Inflammatory macrophage treated with lipopolysaccharide for 4 hours (primary cell): ENCODE measurements at places on chromosomes 4 and X.
A peak's percentile ranks its signal among the peaks of the same experiment; 100 is the strongest.

DNA sequence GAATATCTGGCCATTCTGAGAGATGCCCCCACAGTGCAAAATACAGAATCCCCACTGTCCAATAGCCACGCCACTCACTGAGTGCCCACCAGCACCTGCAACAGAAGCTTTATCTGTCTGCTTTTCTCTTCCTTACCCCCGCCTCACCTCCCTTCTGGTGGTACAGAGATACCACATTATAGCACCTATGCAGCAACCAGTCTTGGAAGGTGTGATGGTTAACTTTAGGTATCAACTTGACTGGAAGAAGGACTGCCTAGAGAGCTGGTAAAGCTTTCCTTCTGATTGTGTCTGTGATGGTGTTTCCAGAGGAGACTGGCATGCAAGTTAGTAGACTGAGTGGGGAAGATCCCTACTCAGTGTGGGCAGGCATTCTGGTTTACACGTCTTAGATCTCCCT is 61.8 kb upstream of the TXK start:
- no peak for DNase-seq

DNA sequence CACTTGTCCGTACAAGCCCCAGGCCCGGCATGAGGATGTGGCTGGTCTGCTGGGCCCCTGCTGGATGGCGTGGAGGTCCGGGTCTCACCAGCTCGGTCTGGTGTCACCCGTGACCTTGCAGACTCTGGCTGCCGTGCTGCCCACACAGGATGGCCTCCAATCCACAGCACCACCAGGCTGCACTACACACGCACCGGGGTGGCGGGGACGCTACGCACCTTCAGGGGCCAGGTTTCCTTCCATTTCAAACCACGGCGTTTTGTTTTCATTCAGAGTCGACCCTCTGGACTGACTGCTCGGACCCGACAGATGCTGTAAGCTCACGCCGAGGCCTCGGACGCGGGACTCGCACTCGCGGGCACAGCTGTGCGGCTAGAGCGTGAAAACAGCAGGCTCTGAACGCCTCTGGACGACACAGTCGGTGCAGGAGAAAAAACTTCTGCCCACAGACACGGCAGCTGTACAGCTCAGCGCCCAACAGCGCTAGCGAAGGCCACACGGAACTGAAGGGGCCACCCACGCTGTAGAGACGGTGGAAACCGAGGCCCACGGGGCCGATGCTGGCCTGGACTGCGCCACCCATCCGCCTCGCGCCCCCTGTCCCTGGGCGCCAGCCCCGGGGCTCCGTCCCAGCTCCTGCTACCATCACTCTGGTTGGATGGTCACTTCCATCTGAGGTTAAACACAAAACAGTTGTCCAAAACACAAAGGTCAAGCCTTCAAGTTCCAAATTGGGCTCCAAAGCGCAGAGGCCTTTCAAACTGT is 40.0 kb downstream of the FAM53A start:
- no peak for DNase-seq

DNA sequence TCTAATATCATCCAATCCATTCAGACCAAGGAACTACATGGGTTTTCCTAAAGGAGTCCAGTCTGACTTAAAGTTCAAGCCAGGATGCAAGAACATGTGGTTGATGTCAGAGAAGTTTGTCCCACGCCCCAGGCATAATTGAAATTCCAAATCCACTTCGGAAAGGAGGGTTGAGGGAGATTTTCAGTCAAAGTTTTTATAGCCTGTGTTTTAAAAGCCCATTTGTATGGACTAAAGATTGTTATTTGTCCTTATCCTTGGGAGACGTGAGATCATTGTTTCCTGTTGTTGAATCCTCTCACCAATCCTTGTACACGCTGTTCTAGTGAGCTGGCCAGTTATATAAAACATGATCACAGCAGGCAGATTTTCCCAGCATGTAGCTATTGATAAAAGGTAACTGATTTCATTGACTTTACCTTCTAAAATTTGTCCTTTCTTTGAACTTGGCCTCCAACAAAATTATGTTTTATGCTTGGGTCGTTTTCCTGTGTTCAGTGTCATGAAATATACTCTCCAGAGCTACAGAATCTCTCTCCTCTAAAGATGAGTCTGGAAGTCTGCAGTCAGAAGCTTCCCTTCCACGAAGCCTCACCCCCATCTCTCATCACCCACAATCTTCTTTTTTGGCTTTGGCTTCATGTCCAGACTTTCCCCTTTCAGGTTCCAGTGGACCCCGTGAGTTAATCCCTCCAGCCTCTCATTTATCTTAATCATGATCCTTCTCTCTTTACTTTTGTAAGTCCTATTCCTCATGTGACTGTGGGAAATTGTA is 92.9 kb downstream of the ATP10D start:
- DNase-seq: no peak

DNA sequence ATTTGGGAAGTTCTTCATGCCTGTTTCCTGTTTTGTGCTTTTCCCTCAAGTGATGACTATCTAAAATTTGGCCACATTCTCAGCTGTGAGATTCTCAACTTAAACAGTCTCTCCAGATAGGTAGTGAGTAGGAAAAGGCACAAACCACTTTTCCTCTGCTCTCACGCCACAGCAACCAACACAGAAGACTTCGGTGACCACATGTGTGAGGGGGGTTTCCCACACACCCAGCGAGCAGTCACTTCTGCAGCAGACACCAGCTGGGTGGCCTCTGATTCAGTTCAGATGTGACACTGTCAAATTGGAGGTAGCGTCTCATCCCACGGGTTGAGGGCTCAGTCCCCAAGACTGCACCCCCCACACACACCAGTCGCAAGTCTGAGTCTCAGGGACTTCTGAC is 25.1 kb upstream of the CLDN34 start:
- peak; percentile 27 for DNase-seq

DNA sequence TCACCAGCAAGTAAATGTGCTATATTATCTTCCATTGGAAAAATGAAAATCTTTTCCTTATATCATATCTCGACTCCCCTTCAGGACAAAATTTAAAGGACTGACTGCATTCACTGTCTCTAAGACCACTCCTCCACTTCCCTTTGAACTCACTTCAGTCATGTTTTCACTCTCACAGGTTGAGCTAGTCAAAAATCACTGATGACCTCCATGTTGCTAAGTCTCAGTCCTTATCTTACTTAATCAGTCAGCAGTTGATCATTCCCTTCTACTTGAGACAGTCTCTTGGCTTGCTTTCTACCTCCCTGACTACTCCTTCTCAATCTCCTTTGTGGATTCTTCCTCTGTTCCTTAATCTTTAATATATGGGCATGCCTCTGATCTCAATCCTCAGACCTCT is 117.0 kb upstream of the LSM6 start:
- DNase-seq: no peak

GRCh38 chrX:42195506-42195905 is 272.2 kb upstream of the CASK start:
- no peak for DNase-seq

GRCh38 chr4:146124023-146124680 is 51.4 kb upstream of the LSM6 start:
- DNase-seq: peak; percentile 38

- DNase-seq: peak; percentile 74
Measured at GRCh38 chr4:150078041-150078578, at the start of gene DCLK2. Gene DCLK2 (plus strand): TSS chr4:150078445. CDS start chr4:150079028, 583 bp downstream.

GRCh38 chr4:146232131-146232722 is 17.9 kb downstream of the REELD1 start:
- peak; percentile 65 for DNase-seq

- DNase-seq: no peak
Measured at GRCh38 chr4:3098346-3098745, 23.9 kb downstream of the HTT start.

DNA sequence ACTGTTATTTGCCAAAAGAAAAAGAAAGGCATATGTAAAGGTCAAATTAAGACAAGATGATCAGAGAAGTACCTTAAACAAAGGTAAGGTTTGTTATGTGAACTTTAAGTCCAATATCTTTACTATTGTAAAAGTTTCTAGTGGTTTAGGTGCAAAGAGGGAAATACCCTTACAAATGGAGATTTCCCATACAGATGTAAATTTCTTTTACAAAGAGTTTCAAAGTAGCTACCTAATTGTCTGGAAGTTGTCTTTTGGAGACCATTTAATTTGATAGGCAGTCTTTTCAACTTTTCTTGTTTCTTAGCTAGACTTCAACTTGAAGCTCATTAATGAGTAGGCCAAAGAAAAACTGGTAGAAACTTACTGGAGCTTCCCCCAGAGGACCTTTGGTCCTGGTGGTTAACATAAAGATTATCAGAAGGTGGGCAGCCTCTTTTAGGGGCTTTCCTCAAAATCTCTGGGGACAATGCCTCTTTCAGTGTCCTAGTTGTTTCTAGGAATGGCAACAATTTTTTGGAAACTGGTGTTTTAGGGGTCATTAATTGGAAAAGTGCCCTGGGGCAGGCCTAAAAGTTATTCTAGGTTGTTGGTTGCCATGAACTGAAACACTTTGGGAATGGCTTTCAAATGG is 297.3 kb downstream of the GUCY2F start:
- DNase-seq: no peak

- no peak for DNase-seq
Measured at GRCh38 chrX:45524296-45524695, 323.6 kb upstream of the DIPK2B start.

DNA sequence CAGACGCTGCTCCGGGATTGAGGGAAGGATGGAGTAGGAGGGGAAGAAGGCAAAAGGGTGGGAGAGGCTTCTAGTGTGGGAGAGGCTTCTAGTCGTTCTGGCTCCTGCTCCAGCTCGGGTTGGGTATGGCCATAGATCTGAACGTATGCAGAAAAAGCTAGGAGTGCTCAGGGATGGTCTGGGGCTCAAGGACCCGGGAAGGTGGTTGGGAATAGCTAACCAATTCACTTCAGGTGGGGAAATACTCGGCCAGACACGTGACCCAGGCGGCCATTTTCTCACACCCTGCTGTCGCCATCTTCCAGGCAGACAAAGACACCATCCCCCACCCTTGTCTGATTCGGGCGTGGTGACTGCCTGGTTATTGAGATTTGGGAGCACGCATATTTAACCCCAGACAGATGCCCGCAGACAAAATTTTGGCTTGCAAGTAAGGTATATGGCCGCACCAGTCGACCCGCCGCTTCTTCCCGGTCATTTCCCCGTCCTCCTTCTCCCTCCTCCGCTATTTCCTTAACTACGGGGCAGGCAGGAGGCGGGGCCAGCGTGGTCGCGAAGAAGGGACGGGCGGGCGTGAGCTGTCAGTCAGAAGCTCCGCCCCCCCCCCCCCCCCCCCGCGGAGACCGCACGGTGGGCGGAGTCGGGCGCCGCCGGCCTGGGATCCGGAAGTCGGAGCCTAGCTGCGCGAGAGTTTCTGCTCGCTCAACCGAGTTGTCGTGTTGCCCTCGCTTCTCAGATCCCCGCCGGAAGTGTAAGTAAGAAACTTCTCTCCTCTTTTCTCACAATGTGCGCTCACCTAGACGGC is at the start of gene GNL3L:
TSS of gene GNL3L (plus strand) at position 668 of the 805 bp plus-strand sequence. CDS start 2,348 bp downstream, outside the sequence.
- DNase-seq: peak; percentile 87

GRCh38 chrX:13906093-13906492 is 89.2 kb upstream of the GPM6B start:
- DNase-seq: no peak

GRCh38 chr4:105755375-105755774 is 46.8 kb downstream of the GSTCD start:
- DNase-seq: peak; percentile 55

DNA sequence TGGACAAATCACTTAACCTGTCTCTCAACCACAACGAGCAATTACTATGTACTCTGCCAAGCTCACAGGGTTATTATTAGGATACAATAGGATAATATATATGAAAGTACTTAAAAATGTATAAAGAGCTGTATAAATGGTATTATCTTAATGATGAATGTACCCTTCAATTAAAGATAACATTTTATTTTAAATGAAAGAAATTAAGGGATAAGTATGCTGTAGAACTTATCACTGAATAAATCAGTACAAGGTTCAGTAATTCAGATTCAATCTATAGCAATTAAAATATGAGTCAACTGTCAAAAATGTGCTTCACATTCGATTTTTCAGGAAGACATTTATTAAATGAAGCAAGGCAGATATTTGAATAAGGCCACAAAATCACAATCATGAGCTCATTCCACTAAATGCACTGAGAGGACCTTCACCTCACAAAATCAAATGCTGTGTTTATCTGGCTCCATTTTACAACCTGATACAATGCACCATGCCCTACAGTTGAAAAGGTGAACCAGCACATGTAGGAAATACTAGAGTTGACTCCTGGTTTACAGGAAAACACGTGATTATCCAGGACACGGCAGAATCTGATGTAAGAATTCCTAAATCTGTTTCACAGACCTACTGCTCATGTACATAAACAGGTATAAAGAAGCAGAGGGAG is 4.4 kb downstream of the LRCH2 start:
- no peak for DNase-seq

DNA sequence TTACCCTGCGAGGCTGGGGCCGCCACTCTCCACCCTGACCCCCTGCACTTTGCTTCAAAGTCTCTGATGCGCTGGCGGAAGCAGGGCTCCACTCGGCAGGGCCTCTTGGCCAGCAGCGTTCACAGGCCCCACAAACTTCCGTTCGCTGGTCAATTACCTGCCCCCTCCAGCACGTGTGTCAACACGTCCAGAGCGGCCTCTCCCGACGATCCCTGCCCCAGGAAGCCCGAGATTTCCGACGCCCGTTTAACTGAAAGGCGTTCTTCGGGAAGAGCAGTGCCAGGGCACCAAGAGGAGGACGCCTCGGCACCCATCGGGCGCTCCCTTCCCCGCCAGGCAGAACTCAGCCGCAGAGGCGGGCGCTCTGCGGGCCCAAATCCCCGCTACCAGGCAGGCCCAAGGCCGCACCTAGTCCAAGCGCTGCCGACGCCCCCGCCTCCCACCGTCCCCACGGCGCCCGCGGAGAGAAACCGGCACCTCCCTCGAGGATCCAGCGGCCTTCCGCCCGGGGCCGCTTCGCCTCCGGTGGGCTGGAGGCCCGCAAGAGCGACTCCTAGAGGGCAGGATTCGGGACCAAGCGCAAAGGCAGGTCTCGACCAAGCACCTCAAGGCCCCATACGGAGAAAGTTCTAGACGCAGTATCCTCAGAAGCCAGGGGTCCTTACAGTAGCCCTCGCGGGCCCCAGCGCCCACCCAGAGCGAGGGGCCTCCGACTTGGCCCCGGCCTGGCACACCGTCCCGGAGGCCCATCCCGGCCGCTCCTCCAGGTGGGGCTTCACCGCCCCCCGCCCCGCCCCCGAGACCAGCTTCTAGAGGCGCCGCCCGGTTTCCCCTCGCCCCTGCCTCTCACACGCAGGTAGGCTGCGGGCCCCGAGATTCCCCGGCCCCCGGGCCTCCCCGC is 586 bp downstream of the BCAP31 start:
- DNase-seq: peak; percentile 31
